ENCODE measurements at places on chromosomes 7 and 10.

DNA sequence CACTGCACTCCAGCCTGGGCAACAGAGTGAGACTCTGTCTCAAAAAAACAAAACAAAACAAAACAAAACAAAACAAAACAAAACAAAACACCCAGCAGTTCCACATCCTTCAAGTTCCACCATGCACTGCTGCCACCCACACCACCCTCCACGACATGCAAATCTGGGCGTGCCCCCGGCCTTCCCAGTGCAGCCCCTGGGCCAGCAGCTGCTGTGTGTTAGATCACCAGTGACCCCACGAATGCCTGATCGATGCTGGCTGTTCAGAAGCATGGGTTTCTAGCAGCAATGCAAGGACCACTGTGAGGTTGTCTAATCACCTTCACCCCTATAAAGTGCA lies 36.3 kb downstream of the ELFN1 start:
- no peak for DNase-seq

DNA sequence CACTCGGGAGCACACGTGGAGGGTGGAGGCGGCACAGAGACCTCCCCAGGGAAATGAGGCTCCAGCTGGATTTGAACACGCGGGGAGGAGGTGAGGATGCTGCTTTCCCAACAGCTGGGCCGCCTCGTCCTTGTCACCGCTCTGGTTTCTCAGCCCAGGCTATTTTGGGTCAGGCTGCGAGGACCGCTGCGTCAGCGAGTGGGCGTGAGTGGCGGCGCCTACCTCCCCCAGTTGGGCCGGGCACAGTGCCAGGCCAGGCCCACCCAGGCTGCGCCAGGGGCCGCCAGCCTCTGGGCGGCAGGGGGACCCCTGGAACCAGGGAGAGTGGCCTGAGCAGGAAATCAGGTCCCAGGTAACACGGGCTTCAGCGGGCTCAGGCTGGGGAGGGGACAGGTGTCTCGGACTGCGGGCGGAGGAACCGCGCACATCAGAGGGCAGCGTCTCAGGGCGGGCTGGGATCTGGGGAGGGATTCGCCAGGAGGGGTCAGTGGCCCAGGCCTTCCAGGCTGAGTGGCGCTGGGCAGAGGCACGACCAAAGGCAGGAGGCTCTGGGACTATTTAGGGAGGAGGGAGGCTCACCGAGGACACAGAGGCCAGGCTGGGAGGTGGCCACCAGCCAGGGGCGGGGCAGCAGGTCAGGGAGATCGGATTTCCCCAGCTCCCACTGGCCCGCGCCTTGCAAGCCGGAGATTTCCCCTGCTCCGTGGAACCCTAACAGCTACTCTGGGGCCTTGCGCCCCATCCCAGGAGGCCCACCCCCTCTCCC lies 125.2 kb upstream of the RET start:
- DNase-seq, result no peak

DNA sequence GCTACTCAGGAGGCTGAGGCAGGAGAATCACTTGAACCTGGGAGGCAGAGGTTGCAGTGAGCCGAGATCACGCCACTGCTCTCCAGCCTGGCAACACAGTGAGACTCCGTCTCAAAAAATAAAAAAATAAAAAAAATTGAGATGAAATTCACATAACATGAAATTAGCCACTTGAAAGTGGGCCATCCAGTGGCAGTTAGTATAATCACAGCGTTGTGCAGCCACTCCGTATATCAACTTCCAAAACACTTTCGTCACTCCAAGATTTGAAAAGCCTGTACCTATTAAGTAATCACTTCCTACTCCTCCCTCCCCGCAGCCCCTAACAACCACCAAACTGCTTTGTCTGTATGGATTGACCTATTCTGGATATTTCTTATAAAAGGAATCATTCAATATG lies 20.7 kb upstream of the CACUL1 start:
- DNase-seq, result no peak

DNA sequence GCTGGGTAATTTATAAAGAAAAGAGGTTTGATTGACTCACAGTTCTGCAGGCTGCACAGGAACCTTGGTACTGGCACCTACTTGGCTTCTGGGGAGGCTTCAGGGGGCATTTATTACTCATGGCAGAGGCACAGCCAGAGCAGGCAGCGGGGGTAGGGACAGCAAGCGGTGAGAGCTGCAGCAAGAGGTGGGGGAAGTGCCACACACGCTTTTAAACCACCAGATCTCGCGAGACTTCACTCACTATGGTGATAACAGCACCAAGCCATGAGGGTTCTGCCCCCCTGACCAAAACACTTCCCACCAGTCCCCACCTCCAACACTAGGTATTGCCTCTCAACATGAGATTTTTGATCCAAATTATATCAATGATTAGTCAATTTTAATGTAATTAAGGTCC lies 24.1 kb upstream of the MAT1A start:
- DNase-seq, result no peak

All from stimulated activated CD8-positive, alpha-beta memory T cell treated with anti-CD3 and anti-CD28 coated beads, Interleukin-4, amount 100 ng/mL, for 4 hours (primary cell).